ENCODE measurements at places on chromosomes 5 and 9. TPM values are rescaled to one million over a fixed set of nuclear protein-coding genes. Genes with fewer than 3 reads are reported as not detected.

The ANKRD18B gene
- total RNA-seq, result 0.87 TPM

The GLRA1 gene
- not detected for total RNA-seq

The FOXD4 gene
- 0.17 TPM for total RNA-seq

The CYSRT1 gene
- total RNA-seq, result 0.44 TPM

The SLC46A2 gene
- not detected for total RNA-seq

The GNA14 gene
- 0.15 TPM for total RNA-seq

The SARDH gene
- 5.1 TPM for total RNA-seq

The PNPLA7 gene
- 2.0 TPM for total RNA-seq

The IFNA6 gene
- not detected for total RNA-seq

The SYK gene
- not detected for total RNA-seq

The ABLIM3 gene
- 23.1 TPM for total RNA-seq

The HAVCR1 gene
- 0.17 TPM for total RNA-seq

The PCDH12 gene
- total RNA-seq, result 0.15 TPM

The LRRC70 gene
- total RNA-seq, result 0.50 TPM

The GPR150 gene
- 0.66 TPM for total RNA-seq

The CCL27 gene
- total RNA-seq, result 0.15 TPM

The ST8SIA4 gene
- total RNA-seq, result 0.29 TPM

The CIZ1 gene
- total RNA-seq, result 35.6 TPM

The KDM4C gene
- total RNA-seq, result 30.4 TPM

The PFN3 gene
- not detected for total RNA-seq

The DAPK1 gene
- 10.3 TPM for total RNA-seq

The INSL6 gene
- total RNA-seq, result not detected

The TRPM3 gene
- under 0.01 TPM for total RNA-seq

The ZBED3 gene
- 2.8 TPM for total RNA-seq

The DMRT2 gene
- total RNA-seq, result not detected

The UNC5A gene
- not detected for total RNA-seq

The PPP2R2B gene
- total RNA-seq, result 0.17 TPM

The SLC1A3 gene
- total RNA-seq, result 8.3 TPM

The PCDHB6 gene
- not detected for total RNA-seq

The XRCC4 gene
- total RNA-seq, result 6.6 TPM

The CDC42SE2 gene
- total RNA-seq, result 18.4 TPM

The TMEM203 gene
- 48.8 TPM for total RNA-seq

The CCIN gene
- 1.7 TPM for total RNA-seq

The FGF10 gene
- 7.3 TPM for total RNA-seq

The CNTNAP3 gene
- total RNA-seq, result 0.15 TPM

The CA9 gene
- total RNA-seq, result 2.3 TPM

The SERF1A gene
- 4.1 TPM for total RNA-seq

The ADGRV1 gene
- 0.50 TPM for total RNA-seq

The SLC36A3 gene
- not detected for total RNA-seq

The SNX30 gene
- 24.8 TPM for total RNA-seq
